NCI-H1092 treated with DMSO at 0.1 percent for 48 hours (cell line): ENCODE measurements at places on chromosomes 5 and 9.

- no peak for DNase-seq
These were observed 47.2 kb downstream of the ARHGEF28 start for GRCh38 chr5:73673161-73673591.

DNA sequence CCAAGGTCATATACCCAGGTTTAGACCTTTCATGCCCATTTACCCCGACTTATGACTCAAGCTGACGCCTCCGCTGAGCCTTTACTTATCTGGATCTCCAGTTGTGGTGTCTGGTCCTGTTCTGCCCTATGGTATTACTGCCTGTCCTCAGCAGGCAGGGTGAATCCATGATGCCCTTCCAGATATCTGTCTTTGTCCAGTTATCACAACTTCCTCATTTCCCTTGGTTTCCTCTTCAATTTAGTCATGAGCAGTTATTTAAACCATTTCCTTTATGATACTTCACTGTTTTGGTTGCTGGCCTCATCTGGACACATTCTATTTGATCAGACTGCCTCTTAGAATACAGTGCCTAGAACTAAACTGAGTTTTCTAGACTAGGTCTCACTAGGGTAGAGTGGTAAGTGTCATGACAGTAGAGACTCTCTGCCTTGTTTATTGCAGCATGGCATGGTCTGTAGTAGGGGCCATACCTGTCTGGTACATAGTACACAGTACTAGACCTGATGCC is 93.3 kb downstream of the MELK start:
- no peak for DNase-seq

GRCh38 chr9:81394881-81395675 is 294.3 kb downstream of the TLE1 start:
- peak; percentile 69 for DNase-seq

DNA sequence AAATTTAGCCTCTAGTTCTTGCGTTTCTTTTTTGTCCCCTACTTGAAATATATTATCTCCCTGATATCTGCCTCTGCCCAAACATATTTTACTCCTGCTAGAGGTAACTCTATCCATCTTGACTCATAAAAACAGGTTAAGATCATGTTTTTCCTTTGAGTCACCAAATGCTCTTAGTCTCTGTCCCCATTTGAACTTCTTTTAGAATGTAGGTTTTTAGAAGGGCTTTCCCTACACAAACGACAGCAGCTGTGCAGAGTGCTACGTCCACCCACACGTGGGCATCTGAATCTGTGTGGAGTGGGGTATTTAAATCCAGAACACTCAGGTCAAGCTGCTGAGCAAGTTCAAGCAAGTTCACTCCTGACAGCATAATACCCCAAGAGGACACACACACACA is 2.2 kb downstream of the HSD17B3 start:
- DNase-seq, result no peak

DNA sequence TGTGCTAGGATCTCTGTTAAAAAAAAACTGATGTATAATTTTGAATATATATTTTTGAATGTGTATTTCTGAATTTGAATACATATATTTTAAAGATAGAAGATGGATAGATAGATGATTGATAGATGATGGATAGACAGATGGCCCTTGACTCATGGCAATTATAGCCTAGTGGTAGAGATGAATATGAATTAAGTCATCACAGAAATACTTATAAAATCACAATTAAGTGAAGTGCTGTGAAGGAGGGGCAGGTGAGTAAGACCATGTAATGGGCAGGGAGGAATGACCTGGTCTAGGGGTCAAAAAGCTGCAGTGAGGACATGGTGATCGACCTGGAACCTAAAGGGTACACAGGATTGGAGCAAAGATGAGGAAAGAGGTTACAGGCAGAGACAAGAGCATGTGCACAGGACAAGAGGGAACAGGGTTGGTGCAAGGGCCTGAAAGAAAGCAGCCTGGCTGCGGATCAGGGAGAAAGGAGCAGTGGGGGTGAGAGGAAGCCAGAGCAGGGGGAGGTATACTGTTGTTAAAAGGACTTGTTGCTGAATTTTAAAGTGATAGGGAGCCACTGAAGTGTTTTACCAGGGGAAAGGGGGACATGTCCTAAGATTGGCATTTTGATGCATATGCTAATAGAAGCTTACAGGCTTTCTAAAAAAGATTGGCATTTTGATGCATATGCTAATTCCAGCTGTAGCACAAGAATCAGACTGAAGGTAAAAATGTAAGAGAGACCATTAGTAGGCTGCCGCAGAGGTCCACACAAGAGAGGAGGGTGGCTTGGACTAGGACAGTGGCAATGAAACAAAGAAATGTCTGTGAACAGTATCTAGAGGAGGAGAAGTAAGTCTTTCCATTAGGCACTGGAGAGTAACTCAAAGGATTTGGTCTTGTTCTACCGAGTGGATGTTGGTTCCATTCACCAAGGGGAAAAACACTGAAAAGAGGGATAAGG is 527.8 kb downstream of the AGTPBP1 start:
- no peak for DNase-seq

GRCh38 chr5:1246711-1247431 is 21.7 kb downstream of the SLC6A18 start:
- DNase-seq, result peak; percentile 65

GRCh38 chr5:14685757-14686156 is 21.2 kb downstream of the OTULIN start:
- peak; percentile 25 for DNase-seq

DNA sequence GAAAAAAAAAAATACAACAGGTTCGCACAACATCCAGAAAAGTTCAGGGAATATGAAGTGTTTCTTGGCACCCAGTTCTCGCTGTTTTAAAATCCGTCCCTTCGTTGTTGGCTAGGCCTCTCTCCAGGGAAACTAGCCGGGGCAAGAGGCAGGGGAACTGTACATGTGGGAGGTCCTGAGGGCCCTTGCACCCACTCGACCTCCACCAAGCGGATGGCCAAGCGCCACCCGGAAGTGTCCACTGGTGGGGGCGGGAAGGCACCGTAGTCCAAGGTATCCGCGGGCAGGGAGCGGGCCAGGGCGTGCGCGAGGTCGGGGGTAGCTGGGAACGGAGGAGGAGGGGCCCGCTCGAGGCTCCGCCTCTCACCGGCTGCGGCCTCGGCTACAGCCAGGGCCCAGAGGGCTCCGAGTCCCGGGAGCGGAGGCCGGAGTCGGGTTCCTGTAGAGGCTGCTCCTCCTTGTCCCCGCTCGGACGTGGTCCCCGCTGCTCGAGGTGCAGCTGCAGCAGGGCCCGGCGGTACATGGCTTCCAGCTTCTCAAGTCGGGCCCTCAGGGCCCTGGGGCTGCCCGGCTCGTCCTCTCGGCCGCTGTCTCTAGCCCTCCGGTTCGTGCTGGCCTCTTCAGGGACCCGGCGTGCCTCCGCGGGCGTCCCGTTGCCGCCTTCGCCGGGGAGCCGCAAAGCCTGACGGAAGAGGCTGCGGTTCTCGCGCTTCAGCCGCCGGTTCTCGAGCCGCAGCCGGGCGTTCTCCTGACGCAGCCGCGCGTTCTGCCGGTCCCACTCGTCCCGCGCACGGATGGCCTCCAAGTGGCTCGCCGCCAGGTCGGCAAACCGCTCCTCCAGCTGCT is 720 bp downstream of the TUSC1 start:
- DNase-seq, result peak; percentile 65

DNA sequence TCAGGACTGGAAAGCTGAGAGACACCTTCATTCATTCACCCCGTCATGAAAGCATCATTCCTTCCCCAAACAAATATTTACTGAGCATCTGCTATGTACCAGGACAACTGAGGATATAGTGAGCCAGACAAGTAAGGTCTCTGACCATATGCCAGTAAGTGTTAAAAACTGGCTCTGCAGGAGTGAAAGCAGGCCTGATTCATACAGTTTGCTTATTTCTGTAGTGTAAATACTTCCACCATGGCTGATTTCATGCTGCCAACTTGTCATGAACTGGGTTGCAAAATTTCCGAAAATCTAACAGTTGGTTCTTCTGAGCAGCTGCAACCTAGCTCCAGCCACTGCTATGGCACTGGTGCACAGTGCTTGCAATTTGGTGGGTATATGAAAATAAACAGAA is 68.1 kb downstream of the YIPF5 start:
- no peak for DNase-seq

- DNase-seq, result no peak
These were observed 1.6 kb upstream of the DHFR start for GRCh38 chr5:80656425-80656824.

GRCh38 chr9:86135371-86135770 is 36.0 kb upstream of the GOLM1 start:
- no peak for DNase-seq

DNA sequence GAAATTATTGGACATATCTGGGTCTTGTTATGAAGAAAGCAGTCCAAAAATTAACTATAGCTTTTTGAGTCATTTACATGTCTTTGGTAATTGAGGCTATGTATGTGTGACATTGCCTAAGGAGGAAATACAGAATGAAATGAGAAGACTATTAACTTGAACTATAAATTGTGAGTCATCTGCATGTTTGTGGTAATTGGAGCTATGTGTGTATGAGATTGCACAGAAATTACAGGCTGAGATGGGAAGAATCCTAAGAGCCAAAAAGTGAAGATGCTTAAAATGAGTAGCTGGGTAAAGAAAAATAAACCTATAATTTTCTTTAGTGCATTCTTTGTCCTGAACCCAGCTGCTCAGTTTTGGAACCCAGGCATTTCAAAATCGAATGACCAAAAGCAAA is 747.6 kb upstream of the EDIL3 start:
- no peak for DNase-seq

DNA sequence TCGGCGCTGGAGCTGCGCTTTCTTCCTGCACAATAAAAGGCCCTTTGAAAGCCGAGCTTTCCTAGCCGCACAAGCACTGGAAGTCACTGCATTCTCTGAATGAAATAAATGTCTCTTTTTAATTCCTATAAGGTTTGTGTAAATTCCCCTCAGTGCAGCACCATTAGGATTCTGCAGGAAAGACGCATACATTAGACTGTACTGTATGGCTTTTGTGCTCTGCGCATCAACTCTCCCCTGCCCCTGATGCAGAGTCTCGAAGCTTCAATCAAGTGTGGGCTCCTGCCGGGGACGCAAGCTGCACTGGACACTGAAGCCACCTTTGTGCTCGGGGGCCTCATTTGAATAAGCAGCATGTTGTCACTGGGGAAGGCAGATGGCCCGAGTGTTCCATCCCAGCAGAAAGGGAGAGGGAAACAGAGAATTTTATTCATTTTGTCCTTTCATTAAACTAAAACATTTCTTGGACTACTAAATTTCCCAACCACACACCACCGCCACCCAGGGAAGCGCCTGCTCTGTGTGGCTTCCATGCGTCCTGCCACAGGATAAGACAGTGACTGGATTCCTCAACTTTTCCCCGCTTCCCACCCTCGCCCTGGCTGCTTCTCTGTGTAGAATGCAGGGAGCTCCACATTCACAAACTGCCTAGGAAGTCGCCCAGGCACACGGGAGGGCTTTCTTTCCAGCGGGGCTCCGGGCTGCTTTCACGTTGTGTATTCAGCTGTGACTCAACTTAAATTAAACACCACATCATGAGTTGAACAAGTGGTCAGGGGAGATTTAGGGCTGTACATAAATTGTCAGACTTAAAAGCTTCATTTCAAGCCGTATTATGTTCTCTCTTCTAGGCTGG is 635.4 kb downstream of the IRX1 start:
- no peak for DNase-seq

- DNase-seq, result no peak
These were observed 17.6 kb upstream of the NEURL1B start for GRCh38 chr5:172623313-172623980.

- no peak for DNase-seq
These were observed 96.9 kb downstream of the SLC1A3 start for GRCh38 chr5:36703245-36703860.

GRCh38 chr5:95668728-95669127 is 14.1 kb downstream of the SPATA9 start:
- DNase-seq, result no peak

DNA sequence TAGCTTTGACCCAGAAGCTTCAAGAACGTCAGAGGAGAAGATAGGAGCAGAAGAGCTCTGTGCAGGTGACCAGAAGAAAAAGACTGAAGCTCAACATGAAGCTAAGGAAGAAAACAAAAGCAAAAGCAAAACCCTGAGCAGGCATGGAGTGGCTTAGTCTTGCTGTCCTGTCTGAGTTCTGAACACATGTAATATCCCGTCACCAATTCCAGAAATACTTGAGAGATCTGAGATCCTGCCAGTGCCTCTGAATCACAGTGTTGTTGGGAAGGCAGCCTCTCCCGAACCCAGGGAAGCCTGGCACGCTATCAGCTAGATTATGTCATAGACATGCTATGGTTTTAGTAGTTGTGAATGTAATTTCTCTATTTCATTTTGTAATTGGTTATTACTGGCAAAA is 235.7 kb downstream of the ICE1 start:
- no peak for DNase-seq

DNA sequence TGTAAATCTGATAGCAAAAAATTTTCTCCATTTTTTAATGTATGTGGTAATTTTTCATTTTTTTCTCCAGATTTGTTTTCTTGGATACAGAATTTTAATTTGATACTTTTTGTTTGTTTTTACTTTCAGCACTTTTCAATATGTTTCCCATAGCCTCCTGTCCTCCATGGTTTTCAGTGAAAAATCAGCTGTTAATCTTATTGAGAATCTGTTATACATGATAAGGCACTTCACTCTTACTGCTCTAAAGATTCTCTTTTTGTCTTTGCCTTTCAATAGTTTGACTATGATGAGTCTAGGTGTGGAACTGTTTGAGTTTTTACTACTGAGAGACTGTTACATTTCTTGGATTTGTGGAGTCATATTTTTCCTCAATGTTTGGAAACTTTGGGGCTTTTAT is 455.7 kb upstream of the NUDT12 start:
- DNase-seq, result no peak

DNA sequence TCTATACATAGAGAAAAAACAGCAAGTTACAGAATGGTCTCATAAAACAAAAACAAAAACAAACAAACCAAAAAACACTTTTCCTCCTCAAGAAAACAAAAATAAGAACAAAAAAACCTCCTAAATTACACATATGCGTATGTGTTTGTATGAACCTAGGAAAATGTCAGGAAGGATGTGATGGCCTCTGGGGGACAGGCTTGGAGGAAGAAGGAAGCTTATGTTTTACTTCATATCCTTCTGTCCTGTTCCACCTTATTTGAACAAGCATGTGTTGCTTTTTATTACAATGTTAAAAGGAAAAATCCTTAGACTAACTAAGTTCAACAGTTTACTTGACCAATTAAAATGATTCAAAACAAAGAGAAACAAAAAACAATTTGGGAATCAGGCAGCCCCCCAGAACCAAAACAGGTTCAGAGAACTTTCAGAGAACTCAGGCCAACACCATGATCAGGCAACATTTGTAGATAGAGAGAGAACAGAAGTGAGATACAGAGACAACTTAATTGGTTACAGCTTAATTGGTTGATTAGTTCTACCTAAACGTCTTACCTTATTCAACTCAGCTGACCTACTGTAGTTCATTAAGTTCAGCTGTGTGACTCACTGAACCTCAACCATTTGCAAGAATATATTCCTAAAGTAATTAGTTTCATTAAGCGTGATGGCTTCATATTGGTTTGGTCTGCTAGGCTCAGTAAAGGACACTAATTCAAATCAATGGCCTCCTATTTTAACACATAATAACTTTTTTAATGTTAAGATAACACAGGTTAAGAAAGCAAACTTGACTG is 10.1 kb downstream of the SPAAR start:
- DNase-seq, result no peak

DNA sequence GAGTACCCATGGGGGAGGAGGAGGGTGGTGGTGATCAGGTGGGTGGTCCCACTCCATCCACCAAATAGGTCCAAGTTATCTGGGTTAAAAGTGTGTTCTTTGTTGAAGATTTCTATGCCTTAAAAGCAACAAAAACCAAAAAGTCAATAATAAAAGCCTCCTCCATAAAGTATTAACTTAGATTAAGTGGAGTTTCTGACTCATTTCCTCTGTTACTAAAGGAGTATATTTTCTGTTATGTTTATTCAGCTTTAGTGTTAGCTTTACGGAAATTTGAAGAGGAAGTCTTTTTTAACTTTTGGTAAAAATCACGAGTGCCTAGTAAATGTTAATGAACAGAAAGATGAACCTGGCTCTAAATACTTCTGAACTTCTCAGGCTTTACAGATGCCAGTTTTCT is 17.8 kb downstream of the FBXO38 start:
- no peak for DNase-seq
